Stimulated activated CD8-positive, alpha-beta memory T cell treated with anti-CD3 and anti-CD28 coated beads, Interleukin-15, amount 100 ng/mL, for 48 hours (primary cell): ENCODE measurements at places on chromosomes 3 and 15.

DNA sequence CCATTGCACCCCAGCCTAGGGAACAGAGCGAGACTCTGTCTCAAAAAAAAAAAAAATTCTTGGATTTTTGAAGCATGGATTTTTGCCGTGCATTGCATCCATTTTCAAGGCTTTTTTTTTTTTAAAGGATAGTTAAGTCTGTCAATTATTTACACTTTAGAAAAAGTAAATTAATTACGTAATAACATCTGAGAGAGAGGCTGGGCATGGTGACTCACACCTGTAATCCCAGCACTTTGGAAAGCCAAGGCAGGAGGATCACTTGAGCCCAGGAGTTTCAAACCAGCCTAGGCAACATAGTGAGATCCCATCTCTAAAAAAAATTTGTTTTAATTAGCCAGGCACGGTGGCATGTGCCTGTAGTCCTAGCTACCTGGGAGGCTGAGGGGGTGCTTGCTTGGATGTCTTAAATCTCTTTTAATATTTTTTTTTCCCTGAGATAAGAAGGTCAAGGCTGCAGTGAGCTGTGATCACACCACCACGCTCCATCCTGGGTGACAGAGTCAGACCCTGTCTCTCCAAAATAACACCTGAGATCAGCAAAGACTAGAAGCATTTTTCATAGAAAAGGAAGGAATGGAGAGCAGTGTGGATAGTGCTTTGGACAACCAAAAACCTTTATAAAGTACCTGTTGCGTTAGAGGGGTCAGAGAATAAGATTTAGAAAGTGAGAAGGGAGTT is 6.8 kb upstream of the SENP7 start:
- no peak for DNase-seq

DNA sequence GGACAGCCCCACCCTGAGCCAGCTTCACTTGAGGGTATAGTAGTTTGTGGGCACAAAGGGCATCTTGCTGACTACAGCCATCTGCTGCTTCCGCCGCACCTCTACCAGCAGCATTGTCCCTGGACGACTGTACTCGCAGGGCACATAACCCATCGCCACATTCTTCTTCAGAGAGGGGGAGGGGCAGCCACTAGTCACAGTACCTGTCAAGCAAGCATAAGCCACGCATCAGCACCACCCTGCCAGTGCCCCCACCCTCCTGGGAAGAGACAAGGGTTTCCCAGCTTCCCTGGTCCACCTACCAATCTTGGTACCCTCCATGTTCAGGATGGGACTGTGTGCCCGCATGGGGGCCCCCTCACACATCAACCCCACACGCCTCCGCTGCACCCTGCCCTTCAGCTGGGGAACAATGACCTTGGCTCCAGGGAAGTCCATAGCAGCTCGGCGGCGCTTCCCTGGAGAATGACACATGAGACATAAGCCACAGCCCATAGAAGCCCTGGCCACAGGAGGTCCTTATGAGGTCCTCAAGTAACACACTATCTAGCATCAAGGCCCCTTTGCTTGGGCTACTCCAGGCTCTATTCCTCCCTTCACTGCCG is 4.7 kb downstream of the AMT start:
- DNase-seq, result no peak

DNA sequence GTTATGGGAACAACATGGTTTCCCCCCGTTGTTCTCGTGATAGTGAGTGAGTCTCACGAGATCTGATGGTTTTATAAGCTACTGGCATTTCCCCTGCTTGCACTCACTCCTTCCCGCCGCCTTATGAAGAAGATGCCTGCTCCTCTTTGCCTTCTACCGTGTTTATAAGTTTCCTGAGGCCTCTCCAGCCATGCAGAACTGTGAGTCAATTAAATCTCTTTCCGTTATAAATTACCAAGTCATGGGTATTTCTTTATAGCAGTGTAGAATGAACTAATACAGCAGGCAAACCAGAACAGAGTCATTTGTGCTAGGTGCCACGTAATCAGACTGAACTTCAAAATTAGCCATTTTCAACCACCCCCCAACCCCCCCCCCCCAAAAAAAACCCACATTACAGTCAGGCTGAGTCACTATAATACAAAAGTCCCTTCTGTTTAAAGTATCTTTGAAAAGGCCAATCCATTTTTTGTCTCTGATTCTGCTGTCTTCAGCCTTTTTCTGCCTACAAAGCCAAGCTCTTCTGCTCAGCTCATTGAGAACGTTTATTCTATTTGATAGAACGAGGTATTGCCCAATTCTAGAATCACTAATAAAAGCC is 4.1 kb downstream of the OR4F6 start:
- no peak for DNase-seq

DNA sequence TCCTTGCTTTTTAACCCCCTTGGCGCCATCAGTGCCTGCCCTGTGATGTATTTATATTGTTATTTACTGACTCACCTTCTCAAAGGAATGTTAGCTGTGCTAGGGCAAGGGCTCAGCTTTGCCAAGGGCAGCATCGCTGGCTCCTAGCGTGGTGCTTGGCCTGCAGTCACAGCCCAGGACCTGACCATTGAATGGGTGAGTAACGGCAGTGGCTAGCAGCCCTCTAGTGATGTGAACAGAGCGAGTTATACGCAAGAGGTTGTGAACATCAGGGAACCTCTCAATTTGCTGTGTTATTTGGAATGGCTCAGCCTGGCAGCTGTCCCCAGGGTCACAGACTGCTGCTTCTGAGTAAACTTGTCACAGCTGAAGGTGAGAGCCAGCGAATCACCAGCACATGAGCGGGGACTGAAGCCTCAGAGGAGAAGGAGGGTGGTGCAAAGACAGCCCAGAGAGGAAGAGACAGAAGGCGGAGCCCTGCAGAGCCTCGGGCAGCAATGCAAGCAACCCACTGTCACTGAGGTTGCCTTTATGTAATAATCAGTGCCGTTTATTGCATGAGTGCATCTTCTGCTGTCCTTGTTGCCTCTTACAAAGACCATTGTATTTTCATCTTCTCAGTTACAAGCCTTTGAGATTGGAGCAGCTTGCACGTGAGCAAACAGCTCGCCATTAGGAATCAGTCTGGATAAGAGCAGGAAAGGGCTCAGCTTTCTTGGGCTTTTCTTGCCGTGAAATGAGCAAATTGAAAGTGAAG is 158.3 kb downstream of the SLCO3A1 start:
- DNase-seq, result no peak

DNA sequence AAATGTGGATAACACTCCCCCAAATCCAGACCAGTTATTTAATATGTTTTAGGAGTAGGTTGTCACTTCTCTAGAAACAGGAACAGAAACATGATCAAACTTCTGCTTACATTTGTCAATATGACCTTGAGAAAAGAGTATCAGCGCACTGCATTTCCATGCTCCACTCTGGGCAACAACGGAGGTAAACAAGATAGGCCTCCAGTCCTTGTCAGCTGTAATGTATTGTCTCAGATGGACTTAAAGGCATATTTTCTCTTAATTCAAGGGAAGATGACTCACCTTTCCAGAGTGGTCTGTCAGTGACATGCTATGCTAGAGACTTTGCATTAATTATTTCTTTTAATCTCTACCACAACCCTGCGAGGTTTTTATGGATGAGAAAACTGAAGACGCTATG is 51.6 kb upstream of the TCF12 start:
- no peak for DNase-seq

DNA sequence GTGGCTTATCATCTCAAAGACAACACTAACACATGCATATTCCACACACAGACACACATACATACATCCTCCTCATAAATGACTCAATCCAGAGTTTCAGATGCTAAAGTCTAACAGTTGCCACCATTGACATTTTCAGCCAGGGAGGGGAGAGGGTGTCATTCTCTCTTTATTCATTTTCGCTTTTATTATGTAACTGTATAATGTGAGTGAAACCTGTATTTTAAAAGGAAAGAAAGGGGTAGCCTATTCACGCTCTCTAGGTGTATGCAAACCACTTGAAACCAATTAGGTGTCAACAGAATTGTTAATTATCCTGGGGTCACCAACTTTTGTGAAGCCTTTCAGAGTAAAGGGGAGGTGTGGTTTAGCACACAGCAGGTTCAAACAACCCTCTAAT is 1282.9 kb downstream of the ROBO2 start:
- no peak for DNase-seq

- DNase-seq, result no peak
Observed at GRCh38 chr15:75358771-75359536, 9.5 kb downstream of the MAN2C1 start.
